PC-9 (cell line): ENCODE measurements at places on chromosomes 7 and 10.

GRCh38 chr7:1160670-1161021, 650 bp upstream of the ZFAND2A start:
- peak; percentile 53 for DNase-seq

DNA sequence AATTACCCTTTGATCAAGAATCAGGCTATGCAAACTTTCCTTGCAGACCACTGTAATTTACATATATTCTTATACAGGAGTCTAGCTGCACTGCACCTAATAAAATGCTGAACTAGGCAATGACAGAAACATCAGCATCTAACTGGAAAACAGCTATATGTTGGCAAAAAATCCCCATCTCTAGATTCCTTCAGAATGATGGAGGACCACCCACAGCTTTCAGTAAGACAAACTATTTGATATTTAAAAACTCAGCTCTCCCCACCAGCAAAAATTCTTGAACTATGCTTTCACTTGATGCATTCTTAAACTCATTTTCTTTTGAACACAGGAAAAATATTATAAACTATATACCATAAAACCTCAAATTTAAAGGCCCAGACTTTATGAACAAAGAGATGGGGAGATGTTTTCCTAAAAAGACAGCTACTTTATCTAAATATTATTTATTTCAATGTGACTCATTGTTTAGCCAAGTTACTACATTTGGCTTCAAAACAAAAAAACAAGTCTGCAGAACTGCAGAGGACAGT, 77.4 kb downstream of the SEMA3C start:
- DNase-seq = no peak

DNA sequence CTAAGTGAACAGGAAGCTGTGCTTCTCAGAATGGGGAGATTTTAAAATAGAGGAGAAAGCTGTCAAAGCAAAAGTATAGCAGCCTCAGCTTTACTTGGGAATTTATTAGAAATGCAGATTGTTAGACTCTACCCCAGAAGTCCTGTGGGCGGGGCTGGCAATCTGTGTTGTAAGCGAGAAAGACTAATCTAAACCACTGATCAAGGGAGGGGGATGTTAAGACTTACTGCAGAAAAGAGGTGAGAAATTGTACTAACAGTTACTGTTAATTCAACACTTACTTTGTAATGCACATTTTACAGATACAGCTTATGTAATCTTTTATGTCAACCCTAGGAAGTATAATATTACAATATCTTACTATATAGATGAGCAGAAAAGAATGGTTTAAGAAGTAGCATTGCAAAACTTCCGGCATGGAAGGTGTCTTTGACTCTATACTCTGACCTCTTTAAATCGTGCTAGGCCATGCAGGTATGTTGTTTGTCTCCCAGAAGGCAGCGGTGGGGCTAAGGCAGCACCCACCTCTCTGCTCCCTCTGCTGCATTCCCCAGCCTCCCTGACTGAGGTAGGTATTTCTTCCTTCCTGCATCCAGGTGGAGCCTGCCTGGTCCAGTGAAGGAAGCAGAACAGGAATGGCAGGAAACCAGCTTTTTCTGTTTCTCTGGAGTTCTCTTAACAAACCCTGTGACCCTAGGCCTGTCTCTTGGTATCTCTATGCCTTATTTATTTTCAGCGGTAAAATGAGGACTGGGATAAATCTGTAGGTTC, 462.2 kb downstream of the AUTS2 start:
- no peak for DNase-seq

DNA sequence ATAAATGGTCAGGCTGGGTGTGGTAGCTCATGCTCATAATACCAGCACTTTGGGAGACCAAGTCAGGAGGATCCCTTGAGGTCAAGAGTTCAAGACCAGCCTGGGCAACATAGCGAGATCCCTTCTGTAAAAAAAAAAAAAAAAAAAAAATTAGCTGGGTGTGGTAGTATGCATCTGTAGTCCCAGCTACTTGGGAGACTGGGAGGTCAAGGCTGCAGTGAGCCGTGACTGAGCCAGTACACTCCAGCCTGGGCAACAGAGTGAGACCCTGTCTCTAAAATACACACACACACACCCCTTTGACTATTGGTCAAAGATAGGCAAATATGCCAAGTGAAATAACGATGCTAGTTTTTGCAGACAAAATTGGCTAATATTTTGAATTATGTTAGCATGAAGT, 80.6 kb downstream of the IGF2BP3 start:
- DNase-seq = no peak
